ENCODE measurements at places on chromosomes 4 and X.

DNA sequence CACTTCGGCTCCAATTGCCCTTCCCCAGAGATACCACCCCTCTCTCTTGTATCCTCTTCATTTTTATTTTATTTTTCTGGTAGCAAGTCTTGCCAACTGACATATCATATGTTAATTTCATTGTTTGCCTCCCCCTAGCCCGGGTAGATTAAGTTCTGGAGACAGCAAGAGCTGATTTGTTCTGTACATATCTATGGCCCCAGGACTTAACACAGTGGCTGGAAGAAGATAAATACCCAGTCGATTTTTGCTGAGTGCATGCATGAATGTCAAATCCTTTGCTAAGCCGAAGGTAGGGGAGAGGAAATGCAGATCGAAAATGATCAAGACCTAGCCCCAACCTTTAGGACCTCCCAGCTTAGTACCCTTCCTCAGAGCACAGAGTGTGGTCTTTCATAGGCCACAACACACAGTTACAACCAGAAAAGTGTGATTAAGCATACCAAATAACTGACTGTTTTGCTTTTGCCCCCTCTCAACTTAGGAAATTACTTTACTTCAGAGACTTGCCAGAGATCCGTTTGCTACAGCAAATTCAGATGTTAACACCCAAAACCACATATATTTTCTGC lies 58.7 kb upstream of the KLF3 start:
- no peak for DNase-seq

DNA sequence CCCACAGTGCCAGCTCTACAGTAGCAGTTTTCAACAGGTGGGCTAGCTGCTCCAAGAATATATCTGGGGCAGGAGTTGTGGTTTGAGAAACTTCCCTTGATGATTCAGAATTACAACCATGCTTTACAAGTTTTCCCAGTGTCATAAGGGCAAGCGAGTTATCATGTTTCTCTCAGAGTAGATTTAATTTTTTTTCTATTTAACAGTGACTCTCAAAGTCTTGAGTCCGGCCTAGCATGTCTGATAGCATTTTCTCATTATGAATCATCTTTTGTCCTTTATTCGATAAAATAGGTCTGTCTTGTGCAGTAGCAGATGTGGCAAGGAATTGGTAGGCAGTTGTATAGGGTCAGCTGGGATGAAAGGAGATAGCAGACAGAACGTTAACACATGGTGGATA lies 62.2 kb upstream of the SPANXD start:
- no peak for DNase-seq

GRCh38 chr4:121824171-121824527 lies 466 bp upstream of the CCNA2 start:
- no peak for DNase-seq

DNA sequence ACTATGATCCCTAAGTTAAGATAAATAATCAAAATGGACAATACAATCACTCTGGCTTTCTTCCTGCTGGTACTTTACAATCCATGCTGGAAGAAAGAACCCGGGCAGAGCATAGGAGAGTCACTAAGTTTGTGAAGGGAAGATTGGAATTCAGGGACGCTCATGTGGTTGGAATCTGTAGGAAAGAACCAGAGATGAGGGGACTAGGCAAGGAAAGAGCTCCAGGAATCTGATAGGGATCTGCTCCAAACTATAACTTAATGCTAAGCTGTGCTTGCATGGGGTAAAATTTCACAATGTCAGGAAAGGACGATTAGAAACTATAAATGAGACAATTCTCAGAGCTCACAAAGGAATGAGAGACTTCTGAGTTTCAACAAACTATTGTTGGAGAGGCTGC lies 167.5 kb downstream of the ADGRA3 start:
- DNase-seq: no peak

- DNase-seq: no peak
These were observed 50.8 kb upstream of the KLHL13 start for GRCh38 chrX:118167361-118167760.

- no peak for DNase-seq
These were observed 152.1 kb downstream of the FMR1NB start for GRCh38 chrX:148133105-148133725.

- no peak for DNase-seq
These were observed 4.4 kb upstream of the ADH1C start for GRCh38 chr4:99356992-99357391.

GRCh38 chr4:99648321-99648720 lies 9.3 kb downstream of the C4orf54 start:
- no peak for DNase-seq

Data from effector CD4-positive, alpha-beta T cell (primary cell).